CD4-positive, alpha-beta T cell treated with Interleukin-4 for 1 hour (primary cell): ENCODE measurements at places on chromosomes 13 and 19.

GRCh38 chr19:30662211-30662861 lies 290.2 kb downstream of the ZNF536 start:
- DNase-seq: no peak

GRCh38 chr19:11964496-11964857 lies 363 bp upstream of the ZNF763 start:
- no peak for DNase-seq

- no peak for DNase-seq
These were observed 13.8 kb downstream of the DEDD2 start for GRCh38 chr19:42203700-42204099.

DNA sequence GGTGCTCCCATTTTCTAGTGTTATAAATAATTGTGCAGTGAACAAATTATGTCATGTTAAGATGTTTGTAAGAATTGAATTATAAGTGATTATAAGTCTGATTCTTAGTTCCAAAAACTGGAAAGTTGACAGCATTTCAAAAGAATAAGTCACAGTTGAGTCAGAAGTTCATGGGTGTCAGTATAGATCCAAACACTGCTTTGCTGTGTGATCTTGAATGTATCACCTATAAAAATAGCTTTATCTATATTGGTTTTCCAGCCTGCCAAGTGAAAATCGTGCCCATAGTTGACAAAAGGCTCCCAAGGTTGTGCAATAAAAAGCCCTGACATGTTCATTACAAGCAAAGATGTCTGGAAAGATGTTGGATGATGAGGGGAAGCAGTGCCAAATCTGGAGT lies 336.0 kb downstream of the MTUS2 start:
- DNase-seq: no peak

GRCh38 chr13:41693434-41693833 lies 236.1 kb downstream of the RGCC start:
- no peak for DNase-seq

GRCh38 chr19:5037936-5038335 lies 69.0 kb downstream of the KDM4B start:
- no peak for DNase-seq

DNA sequence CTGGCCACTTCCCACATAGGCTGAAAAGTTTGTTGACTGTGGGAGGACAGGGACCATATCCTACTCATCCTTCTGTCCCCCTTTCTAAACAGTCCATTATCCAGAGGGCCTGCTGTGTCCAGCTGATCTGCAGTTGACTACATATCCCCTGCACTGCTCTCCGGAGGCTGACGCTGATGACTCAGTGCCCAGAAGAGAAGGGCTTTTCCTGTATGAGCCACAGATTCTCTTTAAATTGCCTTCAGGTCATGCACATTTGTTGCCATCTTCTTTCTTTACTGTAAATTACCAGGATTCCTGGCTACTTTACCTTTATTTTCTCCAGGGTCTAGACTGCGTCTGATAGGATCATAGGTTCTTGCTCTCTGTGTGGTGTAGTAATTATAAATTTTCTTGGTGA lies 125.2 kb downstream of the LACC1 start:
- no peak for DNase-seq

DNA sequence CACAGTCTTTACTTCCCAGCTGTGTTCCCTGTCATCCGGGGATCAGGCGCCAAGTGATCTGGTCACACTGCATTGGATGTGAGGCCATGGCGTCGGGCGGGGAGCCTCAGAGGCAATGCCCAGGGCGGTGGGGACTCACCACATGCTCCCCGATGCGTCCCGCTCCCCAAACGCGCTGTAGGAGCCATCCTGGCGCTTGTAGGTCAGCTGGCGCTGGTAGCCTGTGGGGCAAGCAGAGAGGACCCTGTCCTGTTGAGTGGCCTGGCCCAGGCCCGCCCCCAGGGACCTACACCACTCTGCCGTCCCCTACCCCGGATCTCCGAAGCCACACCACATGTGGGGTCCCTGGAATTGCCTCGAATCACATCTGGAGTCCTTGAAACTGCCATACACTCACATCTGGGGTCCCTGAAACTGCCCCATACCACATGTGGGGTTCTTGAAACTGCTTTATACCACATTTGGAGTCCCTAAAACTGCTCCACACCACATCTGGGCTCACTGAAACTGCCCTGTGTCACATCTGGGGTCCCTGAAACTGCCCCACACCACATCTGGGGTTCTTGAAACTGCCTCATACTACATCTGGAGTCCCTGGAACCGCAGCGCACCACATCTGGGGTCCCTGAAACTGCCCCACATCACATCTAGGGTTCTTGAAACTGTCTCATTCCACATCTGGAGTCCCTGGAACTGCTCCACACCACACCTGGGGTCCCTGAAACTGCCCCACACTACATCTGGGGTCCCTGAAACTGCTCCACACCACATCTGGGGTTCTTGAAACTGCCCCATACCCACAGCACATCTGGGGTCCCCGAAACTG lies 33.2 kb downstream of the F2RL3 start:
- DNase-seq: no peak
